Activated CD4-positive, alpha-beta T cell treated with anti-CD3 and anti-CD28 coated beads, Interleukin-2, amount 10 ng/mL, durations not matched to agents 24 days and 14 days (primary cell): ENCODE measurements at places on chromosomes 16 and 17. TPM values are rescaled to one million over a fixed set of nuclear protein-coding genes. Genes with fewer than 3 reads are reported as not detected.

- H3K27ac ChIP-seq: no peak overlapping the region
- H3K4me3 ChIP-seq: no peak overlapping the region
- no peaks in the 10 kb centered on the region for H3K27me3 ChIP-seq
- H3K4me1 ChIP-seq: no peaks in the 10 kb centered on the region
- no peak for DNase-seq
- H3K36me3 ChIP-seq: no peaks in the 10 kb centered on the region
These were observed 154.2 kb upstream of the SHISA6 start for GRCh38 chr17:11086646-11087340.

GRCh38 chr16:81293909-81294802 lies 20.6 kb upstream of the GAN start:
- H3K27me3 ChIP-seq: peaks cover 11% of the 10 kb centered on the region
- no peak overlapping the region for H3K27ac ChIP-seq
- H3K4me1 ChIP-seq: no peaks in the 10 kb centered on the region
- H3K36me3 ChIP-seq: no peaks in the 10 kb centered on the region
- DNase-seq: no peak

GRCh38 chr16:52070341-52071057 lies 476.4 kb downstream of the TOX3 start:
- H3K4me1 ChIP-seq: no peaks in the 10 kb centered on the region
- H3K4me3 ChIP-seq: no peak overlapping the region
- no peaks in the 10 kb centered on the region for H3K27me3 ChIP-seq
- H3K27ac ChIP-seq: no peak overlapping the region
- peak; percentile 12 for DNase-seq

DNA sequence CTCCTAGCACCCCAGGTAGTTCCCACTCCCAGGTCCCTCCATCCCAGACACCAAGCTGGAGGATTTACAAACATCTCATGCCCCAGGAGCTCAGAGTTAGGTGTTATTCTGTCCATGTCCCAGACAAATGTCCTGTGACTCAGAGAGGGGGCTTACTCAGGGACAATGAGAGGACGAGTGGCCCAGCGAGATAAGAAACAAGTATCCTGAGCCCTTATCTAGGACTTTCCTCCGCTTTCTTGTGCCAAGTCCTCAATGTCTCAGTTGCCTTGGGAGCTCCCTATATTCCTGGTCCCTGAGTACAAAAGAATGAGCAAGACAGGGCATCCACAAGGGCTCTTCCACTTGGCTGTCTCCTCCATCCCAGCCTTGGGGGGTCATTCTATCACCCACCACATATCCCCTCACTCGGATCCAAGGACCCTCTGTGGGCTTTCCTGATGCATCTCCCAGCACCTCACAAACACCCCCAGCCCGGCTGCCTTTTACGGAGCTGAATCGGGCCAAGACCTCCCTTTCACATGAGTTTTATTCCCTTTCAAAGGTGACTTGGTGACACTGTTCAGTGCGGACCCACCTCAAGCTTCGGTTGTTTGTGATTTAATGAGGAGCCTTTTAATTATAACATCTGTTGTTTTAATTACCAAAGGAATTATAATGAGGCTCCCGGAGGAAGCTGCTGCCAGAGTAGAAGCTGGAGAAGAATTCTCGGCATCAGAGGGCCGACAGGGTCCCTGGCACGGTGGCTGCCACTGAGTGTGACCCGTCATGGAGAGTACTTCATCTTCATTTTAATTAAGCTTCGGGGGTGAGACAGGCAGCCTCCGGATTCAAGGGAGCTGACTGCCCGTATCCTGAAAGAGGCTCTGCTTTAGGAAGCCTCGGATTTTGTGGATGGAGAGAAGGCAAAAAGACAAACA lies 121.5 kb downstream of the WSCD1 start:
- H3K36me3 ChIP-seq: peaks cover 4% of the 10 kb centered on the region
- H3K27me3 ChIP-seq: no peaks in the 10 kb centered on the region
- no peak overlapping the region for H3K4me3 ChIP-seq
- no peak overlapping the region for H3K27ac ChIP-seq
- DNase-seq: no peak

DNA sequence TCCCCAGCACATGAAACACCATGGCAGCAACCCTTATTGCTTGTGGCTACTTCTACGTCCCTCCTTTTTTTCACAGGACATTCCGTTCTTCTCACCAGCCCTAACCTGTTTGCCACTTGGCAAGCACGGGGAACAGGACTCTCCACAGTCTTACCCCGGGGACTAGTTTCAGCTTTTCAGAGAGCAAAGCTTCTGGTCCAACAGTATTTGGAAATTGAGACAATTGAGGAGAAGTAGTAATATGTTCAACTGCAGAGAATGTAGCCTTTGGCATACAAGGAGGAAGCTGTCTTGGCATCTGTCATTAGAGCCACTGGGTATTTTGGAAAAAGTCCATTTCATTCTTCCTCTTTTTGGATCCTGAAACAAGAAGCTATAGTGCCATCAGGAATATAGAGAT lies 65.7 kb downstream of the MAP2K6 start:
- H3K4me3 ChIP-seq: no peak overlapping the region
- no peaks in the 10 kb centered on the region for H3K36me3 ChIP-seq
- peaks cover 3% of the 10 kb centered on the region for H3K4me1 ChIP-seq
- no peaks in the 10 kb centered on the region for H3K27me3 ChIP-seq
- no peak for DNase-seq

GRCh38 chr16:58109330-58109729 lies 19.9 kb downstream of the CFAP20 start:
- H3K36me3 ChIP-seq: peaks cover 17% of the 10 kb centered on the region
- peaks cover 4% of the 10 kb centered on the region for H3K4me1 ChIP-seq
- H3K27ac ChIP-seq: no peak overlapping the region
- no peak for DNase-seq
- no peaks in the 10 kb centered on the region for H3K27me3 ChIP-seq

DNA sequence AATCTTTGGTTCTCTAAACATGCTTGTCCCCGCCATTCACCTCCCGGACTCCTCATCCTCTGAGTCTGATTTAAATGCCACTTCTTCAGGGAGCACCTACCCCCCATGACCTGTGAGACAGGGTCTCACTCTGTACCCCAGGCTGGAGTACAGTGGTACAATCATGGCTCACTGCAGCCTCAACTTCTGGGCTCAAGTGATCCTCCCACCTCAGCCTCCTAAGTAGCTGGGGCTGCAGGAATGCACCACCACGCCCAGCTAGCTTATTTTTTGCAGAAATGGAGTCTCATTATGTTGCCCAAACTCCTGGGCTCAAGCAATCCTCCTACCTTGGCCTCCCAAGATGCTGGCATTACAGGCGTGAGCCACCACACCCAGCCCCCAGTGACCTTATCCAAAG lies 12.8 kb upstream of the CPSF4L start:
- H3K4me3 ChIP-seq: no peak overlapping the region
- H3K4me1 ChIP-seq: no peaks in the 10 kb centered on the region
- H3K36me3 ChIP-seq: no peaks in the 10 kb centered on the region
- no peak overlapping the region for H3K27ac ChIP-seq
- DNase-seq: no peak

DNA sequence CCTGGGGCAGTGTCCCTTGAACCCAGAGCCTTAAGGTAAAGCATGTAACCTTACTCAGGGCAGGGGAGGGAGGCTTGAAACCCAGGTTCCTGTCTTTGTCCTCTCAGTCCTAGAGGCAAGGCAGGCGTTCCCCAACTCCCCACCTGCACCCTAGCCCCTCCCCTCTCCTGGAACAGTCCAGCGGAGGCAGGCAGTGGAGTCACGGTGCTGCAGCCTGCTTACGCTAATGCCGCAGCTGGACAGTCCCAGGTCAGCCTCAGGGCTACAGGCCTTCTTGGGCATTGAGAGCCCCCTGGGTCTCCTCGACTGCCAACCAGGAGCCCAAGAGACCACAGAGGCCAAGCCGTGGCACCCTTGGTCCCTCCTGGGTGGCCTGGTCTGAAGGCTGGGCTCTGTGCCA lies 6.8 kb upstream of the CD300A start:
- no peak overlapping the region for H3K4me3 ChIP-seq
- no peak overlapping the region for H3K27ac ChIP-seq
- H3K36me3 ChIP-seq: peaks cover 3% of the 10 kb centered on the region
- no peak for DNase-seq

DNA sequence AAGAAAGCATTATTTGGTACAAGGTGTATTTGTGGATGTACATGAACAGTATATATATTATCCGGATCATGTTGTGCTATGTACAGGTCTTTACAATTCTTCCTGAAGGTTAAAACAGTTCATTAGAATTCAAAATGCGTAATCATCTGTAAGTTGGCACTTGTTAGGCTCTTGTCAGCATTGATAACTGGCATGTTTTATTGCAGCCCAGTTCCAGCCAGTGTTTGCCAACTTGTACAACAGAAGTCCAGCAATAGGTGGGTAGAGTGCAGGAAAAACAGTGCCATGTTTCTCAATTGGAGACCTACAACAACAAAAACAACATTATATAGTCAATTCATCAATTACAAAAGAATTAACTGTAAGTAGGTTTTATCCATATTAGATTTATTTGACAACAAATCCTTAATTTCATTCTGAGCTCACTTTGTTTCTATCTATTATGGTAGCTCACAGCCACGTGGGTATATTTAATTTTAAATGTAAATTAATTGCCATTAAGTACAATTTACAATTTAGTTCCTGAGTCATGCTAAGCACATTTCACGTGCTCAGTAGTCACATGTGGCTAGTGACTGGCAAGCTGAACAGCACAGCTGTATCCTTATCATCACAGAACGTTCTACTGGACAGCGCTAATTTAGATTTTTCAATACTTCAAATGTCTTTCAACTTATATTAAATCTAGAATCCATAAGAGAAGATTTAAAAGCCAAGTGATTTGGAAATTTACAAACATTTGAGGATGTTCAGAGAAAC lies 8.6 kb upstream of the ANKFY1 start:
- H3K4me1 ChIP-seq: peaks cover 2% of the 10 kb centered on the region
- H3K27me3 ChIP-seq: no peaks in the 10 kb centered on the region
- no peak overlapping the region for H3K27ac ChIP-seq
- H3K36me3 ChIP-seq: peaks cover 34% of the 10 kb centered on the region
- H3K4me3 ChIP-seq: no peak overlapping the region
- DNase-seq: no peak

DNA sequence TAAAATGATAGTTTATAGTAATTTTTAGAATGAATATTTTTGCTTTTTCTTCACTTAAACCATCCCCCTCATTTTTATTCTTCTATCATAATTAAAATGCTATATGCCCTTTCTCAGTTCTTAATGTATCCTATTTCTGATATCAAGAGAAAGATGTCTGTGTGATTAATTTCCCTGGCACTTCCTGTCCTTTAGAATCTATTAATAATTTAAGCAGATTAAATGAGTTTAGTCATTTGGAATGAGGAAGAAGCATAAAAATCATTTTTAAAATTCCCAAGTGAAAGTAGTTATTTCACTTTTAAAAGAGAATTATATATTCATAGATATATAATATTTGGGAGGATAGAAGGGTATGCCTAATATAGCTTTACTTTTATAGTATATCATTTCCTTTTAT lies 27.8 kb upstream of the CDR2 start:
- no peak overlapping the region for H3K4me3 ChIP-seq
- H3K36me3 ChIP-seq: peaks cover 4% of the 10 kb centered on the region
- H3K4me1 ChIP-seq: peaks cover 2% of the 10 kb centered on the region

GRCh38 chr16:89311636-89312035 lies 94.1 kb downstream of the ZNF778 start:
- peaks cover 39% of the 10 kb centered on the region for H3K36me3 ChIP-seq
- no peak overlapping the region for H3K4me3 ChIP-seq
- peaks cover 62% of the 10 kb centered on the region for H3K4me1 ChIP-seq
- peak overlapping the region; percentile 5 for H3K27ac ChIP-seq
- DNase-seq: no peak
- no peaks in the 10 kb centered on the region for H3K27me3 ChIP-seq

- H3K4me1 ChIP-seq: peaks cover 13% of the 10 kb centered on the region
- peak overlapping the region; percentile 79 for H3K4me3 ChIP-seq
- H3K27ac ChIP-seq: no peak overlapping the region
- DNase-seq: no peak
- H3K27me3 ChIP-seq: peaks cover 36% of the 10 kb centered on the region
These were observed 25.8 kb upstream of the HLF start for GRCh38 chr17:55238931-55239297.

- H3K27ac ChIP-seq: peak overlapping the region; percentile 58
- DNase-seq: peak; percentile 88
- H3K4me3 ChIP-seq: peak overlapping the region; percentile 24
- no peaks in the 10 kb centered on the region for H3K27me3 ChIP-seq
These were observed 3.1 kb downstream of the RNF227 start for GRCh38 chr17:7912927-7913524.

DNA sequence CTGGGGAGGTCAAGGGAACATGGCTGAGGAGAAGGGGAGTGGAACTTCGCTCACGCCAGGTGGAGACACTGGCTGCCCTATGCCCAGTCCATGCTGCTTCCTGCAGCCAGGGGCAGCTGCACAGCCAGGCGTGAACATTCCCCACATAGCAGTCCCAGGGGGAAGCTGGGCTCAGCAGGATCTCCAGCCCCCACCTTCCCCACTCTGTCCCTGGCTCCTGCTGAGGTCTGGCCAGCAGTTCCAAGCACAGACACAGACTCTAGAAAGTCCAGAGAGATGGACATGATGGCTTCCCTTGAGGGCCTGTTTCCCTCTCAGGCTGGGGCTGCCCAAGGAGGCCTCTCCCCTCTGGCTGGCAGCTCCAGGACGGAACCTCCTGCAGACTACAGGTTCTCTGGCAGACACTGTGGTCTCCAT lies 9.3 kb downstream of the JUP start:
- H3K36me3 ChIP-seq: no peaks in the 10 kb centered on the region
- H3K27me3 ChIP-seq: peaks cover 4% of the 10 kb centered on the region
- no peak overlapping the region for H3K4me3 ChIP-seq
- no peaks in the 10 kb centered on the region for H3K4me1 ChIP-seq
- H3K27ac ChIP-seq: no peak overlapping the region

GRCh38 chr17:77433385-77434135 lies 292.8 kb downstream of the SEC14L1 start:
- H3K27ac ChIP-seq: peak overlapping the region; percentile 88
- peak; percentile 82 for DNase-seq
- peak overlapping the region; percentile 84 for H3K4me3 ChIP-seq
- no peaks in the 10 kb centered on the region for H3K27me3 ChIP-seq
- peaks cover 78% of the 10 kb centered on the region for H3K4me1 ChIP-seq

DNA sequence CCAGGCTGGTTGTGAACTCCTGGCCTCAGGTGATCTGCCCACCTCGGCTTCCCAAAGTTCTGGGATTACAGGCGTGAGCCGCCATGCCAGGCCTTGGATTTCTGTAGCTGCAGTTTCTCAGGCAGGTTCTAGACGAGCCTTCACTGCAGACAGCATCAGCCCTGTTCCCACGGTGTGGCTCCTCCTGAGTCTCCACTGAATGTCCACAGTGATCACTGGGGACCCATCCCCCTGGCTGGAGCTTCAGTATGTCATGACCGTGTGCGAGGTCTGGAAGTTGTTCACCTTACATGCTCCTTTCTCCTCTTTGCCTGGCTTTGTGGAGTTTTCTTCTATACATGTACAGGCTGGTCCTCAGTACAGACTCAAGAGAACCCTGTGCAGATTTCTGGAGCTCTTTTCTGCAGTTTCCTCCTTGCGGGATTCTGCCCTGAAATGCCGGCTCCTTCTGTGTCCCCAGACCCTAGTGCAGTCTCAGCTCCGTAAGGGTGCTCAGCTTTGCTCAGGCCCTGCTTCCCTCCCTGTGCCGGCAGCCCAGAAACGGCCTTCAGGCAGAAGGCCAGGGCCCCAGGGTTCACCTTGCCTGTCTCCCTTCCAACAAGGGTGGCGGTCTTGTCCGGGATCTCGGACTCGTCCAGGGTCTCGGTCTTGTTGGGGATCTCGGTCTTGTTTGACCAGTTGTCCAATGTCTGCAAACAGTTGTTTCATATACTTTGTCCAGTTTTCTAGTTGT lies 14.3 kb upstream of the FASN start:
- peaks cover 6% of the 10 kb centered on the region for H3K4me1 ChIP-seq
- H3K27me3 ChIP-seq: no peaks in the 10 kb centered on the region
- H3K36me3 ChIP-seq: peaks cover 3% of the 10 kb centered on the region
- no peak overlapping the region for H3K27ac ChIP-seq

The CACNA1H gene
- total RNA-seq: 0.05 and 0.07 TPM in 2 replicates

The ABCC6 gene
- not detected in 2 replicates for total RNA-seq

The DPEP2 gene
- 1.7 and 2.3 TPM in 2 replicates for total RNA-seq

The TBC1D3H gene
- not detected in 2 replicates for total RNA-seq

The SP6 gene
- 0.05 TPM in 2 replicates for total RNA-seq

The NAE1 gene
- total RNA-seq: 118 and 125 TPM in 2 replicates

The KRT31 gene
- not detected in 2 replicates for total RNA-seq
